ENCODE measurements at places on chromosomes 3 and 15.

DNA sequence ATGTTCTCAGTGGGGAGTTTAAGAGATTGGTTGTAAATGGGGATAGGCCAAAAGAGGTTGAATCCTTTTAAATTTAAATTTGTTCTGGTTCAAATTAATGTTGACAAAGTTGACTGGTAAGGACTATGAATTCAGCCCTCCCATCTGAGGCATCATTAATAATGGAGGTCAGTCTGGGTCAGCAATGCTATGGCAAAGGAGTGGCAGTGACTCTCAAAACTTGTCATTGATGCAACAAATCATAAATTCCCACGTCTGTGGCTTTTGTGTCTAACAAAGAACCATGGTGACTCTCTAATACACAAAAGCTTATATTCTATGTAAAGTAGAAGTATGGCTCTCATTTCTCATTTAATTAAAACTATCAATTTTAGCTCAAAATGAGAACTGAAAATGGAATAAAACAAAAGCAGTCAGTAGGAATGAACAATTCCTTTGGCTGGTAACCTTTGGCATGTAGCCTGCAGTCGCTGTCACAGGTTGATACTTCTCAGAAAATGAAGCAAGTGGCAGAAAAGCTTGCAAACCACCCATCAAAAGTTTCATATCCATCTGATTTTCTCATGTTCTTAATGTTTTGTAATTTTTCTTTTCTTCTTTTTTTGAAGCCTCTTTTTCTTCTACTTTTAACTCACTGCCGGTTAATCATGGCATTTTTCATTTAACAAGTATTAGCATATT is 12.2 kb upstream of the ZBED2 start:
- DNase-seq = no peak

- DNase-seq = no peak
Observed at GRCh38 chr15:57018151-57018550, 99.7 kb downstream of the TCF12 start.

- DNase-seq = peak; percentile 49
Observed at GRCh38 chr3:168884353-168884903, 779.1 kb downstream of the MECOM start.

GRCh38 chr3:45599424-45599886 is 4.9 kb downstream of the LIMD1 start:
- no peak for DNase-seq

GRCh38 chr3:24628523-24629258 is 134.0 kb upstream of the THRB start:
- DNase-seq = no peak

- DNase-seq = no peak
Observed at GRCh38 chr3:34277110-34277509, 478.7 kb downstream of the PDCD6IP start.

DNA sequence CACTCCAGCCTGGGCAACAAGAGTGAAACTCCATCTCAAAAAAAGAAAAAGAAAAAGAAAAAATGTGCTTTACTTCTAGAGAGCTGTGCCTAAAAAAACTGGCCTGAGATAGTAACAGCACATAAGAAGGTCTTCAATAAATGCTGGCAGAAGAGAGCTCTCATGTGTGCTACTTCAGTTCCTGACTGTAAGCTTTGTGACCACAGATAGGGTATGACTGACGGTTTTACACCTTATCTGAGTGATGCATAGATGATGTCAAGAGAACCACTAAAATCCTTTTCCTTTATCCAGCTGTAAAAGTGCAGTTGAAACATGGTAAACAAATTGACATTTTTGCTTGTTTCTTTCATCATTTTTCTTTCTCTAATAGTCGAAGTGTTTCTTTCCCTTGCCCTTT is 127.9 kb downstream of the C3orf70 start:
- no peak for DNase-seq

GRCh38 chr15:48537271-48538113 is 108.0 kb downstream of the FBN1 start:
- no peak for DNase-seq

- no peak for DNase-seq
Observed at GRCh38 chr15:82304778-82305090, 42.1 kb downstream of the SAXO2 start.

GRCh38 chr15:84880822-84881519 is 3.5 kb upstream of the SLC28A1 start:
- DNase-seq = no peak

GRCh38 chr15:35290301-35290721 is 205.2 kb upstream of the NANOGP8 start:
- DNase-seq = no peak

DNA sequence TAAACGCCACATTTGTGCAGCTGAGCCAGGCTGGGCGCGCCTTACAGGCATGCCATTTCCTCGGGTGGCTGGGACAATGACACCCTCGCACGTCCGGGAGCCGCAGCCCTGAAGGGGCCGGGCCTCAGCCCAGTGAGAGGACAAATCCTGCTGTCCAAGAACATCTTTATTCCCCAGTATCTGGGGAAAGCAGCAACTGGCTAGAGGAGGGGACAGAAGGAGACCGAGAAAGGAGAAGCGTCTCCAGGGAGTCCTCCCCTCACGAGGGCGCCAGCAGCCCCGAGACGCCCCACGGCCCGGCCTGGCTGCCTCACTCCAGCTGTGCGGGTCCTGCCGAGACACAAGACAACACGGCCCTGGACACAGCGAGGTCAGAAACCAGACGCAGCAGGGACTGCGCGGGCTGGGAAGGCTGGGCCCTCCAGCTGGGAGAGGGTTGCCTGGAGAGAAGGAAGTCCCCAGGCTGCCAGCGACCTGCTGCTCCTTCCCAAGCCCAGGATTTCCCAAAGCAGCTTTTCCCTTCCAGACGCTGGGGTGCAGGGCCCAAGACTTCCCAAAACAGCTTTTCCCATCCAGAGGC is 130.2 kb downstream of the CHSY1 start:
- DNase-seq = no peak
